ENCODE measurements at places on chromosomes 6 and 20.

DNA sequence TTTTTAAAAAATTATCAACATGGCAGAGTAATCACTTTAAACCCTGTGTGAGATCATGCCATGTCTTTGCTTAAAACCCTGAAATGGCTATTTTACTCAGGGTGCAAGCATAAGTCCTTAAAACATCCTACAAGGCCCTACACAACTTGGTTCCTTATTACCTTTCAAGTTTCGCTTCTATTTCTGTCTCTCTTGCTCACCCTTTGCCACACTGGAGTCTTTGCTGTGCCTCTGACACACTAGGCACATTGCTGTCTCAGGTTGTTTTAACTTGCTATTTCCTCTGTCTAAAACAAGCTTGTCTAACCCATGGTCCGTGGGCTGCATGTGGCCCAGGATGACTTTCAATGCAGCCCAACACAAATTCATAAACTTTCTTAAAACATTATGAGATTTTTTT, 55.6 kb downstream of the KIAA0408 start:
- no peak for DNase-seq

DNA sequence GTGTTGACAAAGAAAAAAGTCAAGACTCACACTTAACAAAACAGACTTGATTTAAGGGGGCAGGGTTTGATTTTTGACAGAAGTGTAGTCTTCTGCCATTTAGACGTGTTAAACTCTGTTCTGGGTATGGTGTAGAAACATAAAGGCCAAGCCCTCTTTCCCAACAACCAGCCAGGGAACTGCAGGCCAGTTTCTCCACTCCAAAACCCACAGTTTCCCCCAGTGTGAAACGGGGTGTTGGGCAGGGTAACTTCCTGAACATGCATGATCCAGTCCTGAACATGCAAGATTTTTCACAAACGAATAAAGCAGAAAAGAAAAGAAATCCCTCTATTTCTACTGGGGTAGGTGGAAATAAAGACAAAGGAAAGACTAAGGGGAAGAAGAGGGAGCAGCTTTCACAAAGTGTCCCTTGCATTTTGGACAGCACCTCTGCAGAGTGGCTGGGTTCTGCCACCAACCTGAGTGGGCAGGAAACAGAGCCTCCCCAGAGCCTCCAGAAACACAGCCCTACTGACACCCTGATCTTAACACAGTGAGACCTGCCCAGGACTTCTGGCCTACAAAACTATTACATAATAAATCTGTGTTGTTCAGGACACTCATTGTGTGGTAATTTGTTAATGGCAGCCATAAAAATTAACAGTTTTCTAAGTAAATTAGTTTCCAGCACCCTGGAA, 7.5 kb downstream of the APMAP start:
- no peak for DNase-seq

DNA sequence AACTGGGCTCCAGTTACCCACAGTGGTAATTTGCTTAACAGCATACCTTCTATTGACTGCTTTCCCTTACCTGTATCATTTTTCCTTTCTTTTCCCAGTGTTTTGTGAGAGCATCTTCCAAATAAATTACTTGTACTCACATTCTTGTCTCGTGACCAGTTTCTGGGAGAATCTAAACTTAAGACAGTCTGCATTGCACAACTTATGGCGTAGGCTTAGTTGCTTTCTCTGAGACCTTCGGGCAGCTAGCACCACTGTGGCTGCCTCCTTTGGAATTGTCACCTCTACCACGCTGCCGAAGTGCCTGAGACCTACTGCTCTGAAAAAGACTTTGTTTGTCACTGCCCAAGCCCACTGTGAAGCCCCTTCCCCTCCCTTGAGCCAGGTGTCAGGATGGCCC, 188.1 kb upstream of the BMP2 start:
- no peak for DNase-seq

DNA sequence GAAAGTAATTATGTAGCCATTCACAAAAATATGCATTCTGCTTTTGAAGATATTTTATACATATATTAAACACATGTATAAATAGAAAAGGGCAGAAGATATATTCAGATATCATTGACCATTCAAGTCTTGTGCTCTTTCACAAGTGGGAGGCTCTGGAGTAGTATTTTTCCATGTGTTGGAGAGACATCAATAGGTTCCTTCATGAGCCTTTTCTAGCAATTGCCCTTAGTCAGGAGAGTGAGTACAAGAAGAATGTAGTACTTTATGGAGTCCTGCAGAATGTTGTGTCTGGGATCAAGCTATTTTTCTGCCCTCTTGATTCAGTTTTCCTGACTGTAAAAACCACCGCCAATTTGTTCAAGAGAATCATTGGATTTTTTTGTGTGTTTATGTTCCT, 117.9 kb downstream of the LRRC1 start:
- DNase-seq, result no peak

GRCh38 chr6:120646101-120646500, 688.2 kb downstream of the TBC1D32 start:
- no peak for DNase-seq

GRCh38 chr20:58822149-58822548, 28.6 kb downstream of the GNAS-AS1 start:
- DNase-seq, result no peak

GRCh38 chr6:3592371-3592941, 135.6 kb upstream of the SLC22A23 start:
- no peak for DNase-seq

DNA sequence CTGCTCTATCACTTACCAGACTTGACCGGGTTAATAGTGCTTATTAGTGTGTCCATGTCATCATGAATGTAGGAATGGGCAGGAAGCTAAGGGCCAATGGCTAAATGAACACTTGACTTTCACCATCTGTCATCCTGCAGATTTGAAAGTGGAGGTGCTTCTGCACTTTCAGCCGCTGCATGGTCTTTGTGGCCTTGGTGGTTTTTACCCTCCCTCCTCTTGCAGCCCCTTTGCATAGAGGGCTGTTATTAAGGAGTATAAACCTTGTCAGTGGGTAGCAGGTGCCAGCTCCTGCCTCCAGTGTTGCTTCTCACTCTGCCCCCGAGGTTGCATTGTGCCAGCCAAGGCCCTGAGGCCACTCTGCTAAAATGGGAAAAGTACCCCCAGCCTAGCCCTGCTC, 122.2 kb upstream of the TNFAIP3 start:
- no peak for DNase-seq

DNA sequence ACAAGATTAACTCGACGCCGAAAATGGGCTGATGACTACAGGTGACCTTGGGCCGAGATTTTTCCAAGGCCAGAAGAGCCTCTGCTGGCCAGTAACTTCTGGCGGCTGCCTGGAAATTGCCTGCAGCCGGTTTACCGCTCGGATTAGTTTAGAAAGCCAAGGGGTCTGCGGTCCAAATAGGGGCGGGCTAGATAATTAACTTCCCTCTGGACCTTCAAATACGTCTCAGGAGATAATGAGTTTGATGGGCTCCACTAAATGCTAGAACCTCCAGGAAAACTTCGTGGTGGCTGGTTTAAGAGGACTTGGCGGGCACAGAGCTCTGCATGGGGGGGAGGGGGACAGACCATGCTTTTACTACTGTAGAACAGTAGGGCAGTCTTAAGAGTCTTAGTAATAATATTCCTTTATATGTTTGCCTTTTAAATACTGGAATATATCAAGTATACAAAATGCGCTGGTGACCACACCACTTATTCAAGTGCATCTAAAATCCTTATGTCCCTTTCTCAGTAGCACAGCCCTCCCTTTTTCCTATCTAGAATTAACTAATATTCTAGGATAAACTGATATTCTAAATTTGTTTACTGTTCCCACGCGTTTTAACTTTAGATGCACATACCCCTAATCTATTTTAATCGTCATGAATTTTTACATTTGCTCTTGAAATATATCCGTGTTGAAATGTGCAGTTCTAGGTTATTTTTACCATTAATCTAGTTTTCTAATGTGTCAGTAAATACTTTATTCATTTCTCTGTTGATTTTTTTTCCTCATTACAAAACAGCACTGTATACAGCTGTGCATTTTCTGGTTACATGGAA, 107.5 kb upstream of the PRSS16 start:
- DNase-seq, result peak; percentile 74

GRCh38 chr6:2938632-2939083, 32.7 kb downstream of the SERPINB6 start:
- DNase-seq, result no peak

GRCh38 chr6:155493694-155494143, 38.1 kb upstream of the NOX3 start:
- no peak for DNase-seq

DNA sequence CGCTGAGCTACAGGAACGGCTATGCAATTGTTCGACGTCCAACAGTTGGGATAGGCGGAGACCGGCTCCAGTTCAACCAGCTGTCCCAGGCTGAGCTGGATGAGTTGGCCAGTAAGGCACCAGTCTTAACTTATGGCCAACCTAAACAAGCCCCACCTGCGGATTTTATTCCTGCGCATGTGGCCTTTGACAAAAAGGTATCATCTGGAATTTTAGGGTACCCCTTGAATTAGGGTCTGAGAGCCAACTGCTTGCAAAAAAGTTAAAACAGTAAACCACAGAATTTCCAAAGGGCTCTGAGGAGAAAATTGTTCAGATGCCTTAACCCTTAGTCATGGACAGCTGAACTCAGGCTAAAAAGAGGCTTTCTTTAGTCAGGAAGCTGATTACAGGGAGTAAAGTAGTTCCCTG, 3.8 kb downstream of the EFHC1 start:
- no peak for DNase-seq

DNA sequence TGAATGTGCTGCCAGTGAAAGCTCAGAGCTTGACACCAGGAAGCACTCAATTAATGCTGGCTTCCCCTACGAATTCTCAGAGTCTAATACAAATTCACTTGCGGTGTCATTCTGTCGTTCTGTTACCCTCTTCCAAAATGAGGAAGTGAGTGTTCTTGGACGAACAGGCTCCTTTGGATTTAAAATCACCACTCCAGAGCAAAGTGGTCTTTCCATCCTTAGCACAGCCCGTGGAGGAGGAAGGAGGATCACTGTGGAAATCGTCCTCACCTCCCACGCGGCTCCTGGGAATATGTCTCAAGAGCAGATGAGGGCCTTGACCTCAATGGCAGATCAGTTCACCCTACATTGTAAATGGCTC, 41.7 kb downstream of the RIOK1 start:
- DNase-seq, result no peak

- DNase-seq, result peak; percentile 94
These were observed 45.8 kb downstream of the GINS1 start for GRCh38 chr20:25453035-25453810.

GRCh38 chr20:61882716-61883615, 182.7 kb downstream of the TAF4 start:
- DNase-seq, result no peak
